Breast epithelium (tissue), 4 donors: ENCODE measurements at places on chromosomes 12 and 14. TPM values are rescaled to one million over a fixed set of nuclear protein-coding genes. Genes with fewer than 3 reads are reported as not detected.

Gene PLEKHD1
- 2.0 TPM for total RNA-seq

Gene INSM2
- not detected for total RNA-seq

Gene ACAD10
- 24.1 TPM for total RNA-seq

Gene AKT1
- 119 TPM for total RNA-seq

Gene BDKRB2
- total RNA-seq = 4.2 TPM

Gene ETNK1
- 67.0 TPM for total RNA-seq

Gene C12orf50
- not detected for total RNA-seq

Gene B4GALNT3
- total RNA-seq = 4.6 TPM

Gene EXOC3L4
- 1.0 TPM for total RNA-seq

Gene SERPINA10
- total RNA-seq = not detected

GRCh38 chr14:101790232-101790631 lies 28.7 kb downstream of the PPP2R5C start:
- no peak for DNase-seq
- H3K36me3 ChIP-seq = no peaks in the 10 kb centered on the region
- no peaks in the 10 kb centered on the region for H3K27me3 ChIP-seq

DNA sequence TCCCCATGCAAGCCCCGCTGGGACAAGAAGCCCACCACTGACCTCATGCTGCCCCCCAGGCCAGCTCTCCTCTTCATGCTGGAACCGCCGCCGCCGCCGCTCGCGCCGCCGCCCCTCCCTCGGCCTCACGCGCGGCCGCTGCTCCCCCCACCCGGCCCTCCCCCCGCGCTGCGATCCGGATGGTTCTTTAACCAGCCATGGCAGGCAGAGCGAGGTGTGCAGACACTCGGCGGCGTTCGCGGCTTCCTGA lies at the start of gene DCAF5:
DCAF5 (minus strand) TSS at position 218 of the 250 bp plus-strand sequence; CDS start at position 77, 141 bp downstream.
- no peaks in the 10 kb centered on the region for H3K4me1 ChIP-seq
- H3K27ac ChIP-seq = peak within 1 kb of the TSS; percentile 94
- H3K27me3 ChIP-seq = no peaks in the 10 kb centered on the region
- H3K4me3 ChIP-seq = peak within 1 kb of the TSS; percentile 91
- peak; percentile 93 for DNase-seq
- H3K36me3 ChIP-seq = no peaks in the 10 kb centered on the region

DNA sequence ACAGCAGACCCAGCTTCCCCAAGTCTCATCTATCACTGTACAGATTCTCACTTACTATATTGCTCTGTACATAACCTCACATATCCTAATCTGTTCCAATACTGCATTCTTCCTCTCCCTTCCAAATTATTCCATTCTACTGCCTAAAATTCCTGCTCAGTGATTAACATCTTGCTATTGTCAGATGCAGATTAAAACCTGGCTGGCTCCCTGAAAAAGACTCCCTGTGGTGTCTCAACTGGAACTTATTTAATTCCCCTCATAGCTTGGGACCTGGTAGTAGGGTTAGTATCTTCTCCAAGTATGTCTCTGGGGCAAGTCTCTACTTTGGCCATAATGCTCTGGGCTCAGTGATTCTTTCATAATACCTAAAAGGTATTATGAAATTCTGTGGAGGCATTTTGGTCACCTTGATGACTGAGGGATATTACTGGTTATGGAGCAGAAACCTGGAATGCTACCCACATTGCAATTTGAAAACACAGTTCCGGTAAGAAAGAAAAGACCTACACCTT lies 55.8 kb downstream of the PAWR start:
- H3K4me3 ChIP-seq = no peak overlapping the region
- no peaks in the 10 kb centered on the region for H3K27me3 ChIP-seq
- H3K27ac ChIP-seq = peak overlapping the region; percentile 49
- no peak for DNase-seq
- no peaks in the 10 kb centered on the region for H3K4me1 ChIP-seq

DNA sequence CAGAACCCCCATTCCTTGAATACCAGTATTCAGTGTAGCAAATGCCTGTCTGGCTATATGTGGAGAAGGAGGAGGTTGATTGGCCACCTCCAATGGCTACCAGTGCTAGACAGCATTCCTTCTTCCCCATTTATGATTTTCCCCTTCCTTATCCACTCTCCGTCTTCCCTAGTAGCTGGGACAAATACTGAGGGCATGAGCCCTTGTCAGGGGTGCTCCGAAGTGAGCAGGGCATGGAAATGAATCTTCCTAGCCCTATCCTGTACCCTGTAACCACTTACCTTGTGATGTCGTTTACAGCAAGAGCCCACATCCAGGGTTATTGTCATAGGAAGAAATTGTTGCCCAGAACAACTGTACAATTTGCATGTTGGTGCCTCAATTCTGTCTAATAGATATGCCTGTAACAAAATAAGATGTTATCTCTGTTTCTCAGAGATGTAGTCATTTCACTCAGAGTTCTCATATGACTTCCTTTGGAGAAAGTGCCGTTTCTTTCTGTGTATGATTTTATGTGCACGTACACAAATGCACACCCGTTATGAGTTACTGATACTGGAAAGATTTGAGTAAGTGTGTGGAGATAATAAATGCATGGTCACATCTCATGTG lies 423.7 kb downstream of the EGLN3 start:
- H3K4me1 ChIP-seq = no peaks in the 10 kb centered on the region
- no peaks in the 10 kb centered on the region for H3K36me3 ChIP-seq
- no peaks in the 10 kb centered on the region for H3K27me3 ChIP-seq
- no peak overlapping the region for H3K27ac ChIP-seq
- no peak for DNase-seq
- no peak overlapping the region for H3K4me3 ChIP-seq

GRCh38 chr14:91250912-91251311 lies 6.4 kb upstream of the GPR68 start:
- H3K4me3 ChIP-seq = no peak overlapping the region
- H3K27me3 ChIP-seq = no peaks in the 10 kb centered on the region
- H3K27ac ChIP-seq = no peak overlapping the region
- peaks cover 4% of the 10 kb centered on the region for H3K4me1 ChIP-seq
- no peak for DNase-seq

DNA sequence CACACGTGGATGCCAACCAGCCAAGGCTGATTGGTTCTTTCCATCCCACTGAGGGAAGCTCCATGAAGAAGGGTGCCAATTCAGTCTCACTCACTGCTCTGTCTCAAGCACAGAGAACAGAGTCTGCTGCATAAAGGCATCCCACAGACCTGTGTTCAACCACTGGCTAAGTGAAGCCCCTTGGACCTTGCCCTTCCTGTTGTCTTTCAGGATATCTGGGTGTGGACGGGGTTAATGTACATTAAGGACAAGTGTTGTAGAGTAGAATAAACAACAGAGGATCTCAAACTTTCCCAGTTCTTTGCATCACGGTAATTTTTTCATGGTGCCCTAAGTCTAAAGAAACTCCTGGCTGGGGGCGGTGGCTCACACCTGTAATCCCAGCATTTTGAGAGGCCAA lies 33.1 kb upstream of the GPATCH2L start:
- no peak overlapping the region for H3K27ac ChIP-seq
- H3K36me3 ChIP-seq = no peaks in the 10 kb centered on the region
- H3K27me3 ChIP-seq = no peaks in the 10 kb centered on the region
- no peak for DNase-seq
- H3K4me1 ChIP-seq = no peaks in the 10 kb centered on the region

DNA sequence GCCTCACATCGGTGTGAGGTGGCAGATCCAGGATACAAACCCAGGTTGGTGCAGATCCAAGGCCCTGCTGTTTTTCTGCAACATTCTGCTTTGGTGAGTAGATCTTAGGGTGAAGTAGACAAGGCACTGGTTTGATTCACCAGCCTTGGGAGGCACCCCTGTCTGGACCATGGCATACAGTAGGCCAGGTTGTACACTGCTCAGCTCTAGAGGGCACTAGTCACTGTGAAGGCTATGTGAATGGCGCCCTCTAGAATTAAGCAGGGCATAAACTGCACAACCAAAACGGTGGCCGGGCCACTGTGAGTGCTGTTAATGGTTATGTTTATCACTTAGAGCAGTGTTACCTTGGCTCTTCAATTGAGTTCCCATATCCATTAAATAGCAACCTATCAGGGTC lies 280.6 kb upstream of the PWP1 start:
- H3K4me3 ChIP-seq = no peak overlapping the region
- H3K36me3 ChIP-seq = no peaks in the 10 kb centered on the region
- no peak for DNase-seq
- H3K4me1 ChIP-seq = no peaks in the 10 kb centered on the region
- no peak overlapping the region for H3K27ac ChIP-seq
- no peaks in the 10 kb centered on the region for H3K27me3 ChIP-seq

DNA sequence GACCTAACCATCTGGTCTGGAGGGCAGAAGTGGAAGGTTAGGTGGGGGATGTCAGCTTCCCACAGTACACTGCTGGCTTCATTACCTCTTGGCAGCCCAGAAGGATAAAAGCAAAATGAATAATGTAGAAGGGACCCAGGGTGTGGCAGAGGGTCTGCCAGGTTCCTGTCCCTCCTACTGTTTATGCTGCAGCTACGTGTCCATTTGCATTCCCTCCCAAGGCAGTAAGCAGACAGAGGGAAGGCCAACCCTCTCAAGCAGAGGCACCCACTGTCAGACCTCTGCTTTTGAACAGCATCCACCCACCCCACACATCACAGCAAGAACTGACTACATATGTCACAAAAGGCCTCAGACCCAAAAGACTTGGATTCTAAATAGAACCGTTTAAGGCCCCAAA lies 19.4 kb downstream of the MAX start:
- H3K27ac ChIP-seq = no peak overlapping the region
- H3K4me1 ChIP-seq = no peaks in the 10 kb centered on the region
- H3K4me3 ChIP-seq = no peak overlapping the region

- no peak overlapping the region for H3K27ac ChIP-seq
- H3K36me3 ChIP-seq = no peaks in the 10 kb centered on the region
- H3K4me3 ChIP-seq = no peak overlapping the region
- no peak for DNase-seq
Observed at GRCh38 chr14:97401714-97402113, 604.5 kb downstream of the VRK1 start.

DNA sequence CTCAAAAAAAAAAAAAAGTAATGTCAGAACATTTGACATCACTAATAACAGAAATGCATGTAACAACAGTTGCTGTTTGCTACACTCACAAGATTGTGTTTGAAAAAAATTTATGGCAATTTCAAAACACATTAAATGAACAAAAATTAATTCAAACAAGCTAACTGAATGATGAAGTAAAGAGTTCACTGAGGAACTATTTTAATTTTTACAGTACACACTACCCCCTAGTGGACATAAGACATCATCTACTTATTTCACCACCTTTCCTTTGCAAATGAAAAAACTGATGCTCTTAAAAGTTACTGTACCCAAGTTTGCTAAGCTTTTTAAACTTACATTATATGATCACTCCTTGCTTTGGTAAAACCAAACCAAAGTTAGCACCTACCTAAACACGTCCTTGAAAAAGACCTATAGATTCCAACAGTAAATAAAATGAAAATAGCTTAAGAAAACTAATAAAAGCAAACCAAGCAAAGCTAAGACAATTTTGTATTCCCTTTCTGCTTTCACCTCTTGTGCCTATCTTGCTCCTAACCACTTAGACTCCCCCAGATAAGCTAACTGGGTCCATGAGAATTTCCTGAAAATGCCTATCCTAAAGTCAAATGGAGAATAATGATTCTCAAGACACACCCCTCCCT lies 22.2 kb downstream of the UBE2N start:
- H3K27me3 ChIP-seq = no peaks in the 10 kb centered on the region
- H3K27ac ChIP-seq = no peak overlapping the region
- no peak overlapping the region for H3K4me3 ChIP-seq
- DNase-seq = no peak

GRCh38 chr14:80554139-80554538 lies 342.8 kb upstream of the DIO2 start:
- no peak for DNase-seq
- no peak overlapping the region for H3K4me3 ChIP-seq
- no peak overlapping the region for H3K27ac ChIP-seq
- peaks cover 3% of the 10 kb centered on the region for H3K36me3 ChIP-seq
- no peaks in the 10 kb centered on the region for H3K27me3 ChIP-seq

- H3K4me1 ChIP-seq = no peaks in the 10 kb centered on the region
- no peak overlapping the region for H3K27ac ChIP-seq
- H3K4me3 ChIP-seq = no peak overlapping the region
- no peak for DNase-seq
- no peaks in the 10 kb centered on the region for H3K36me3 ChIP-seq
- no peaks in the 10 kb centered on the region for H3K27me3 ChIP-seq
Observed at GRCh38 chr12:115830633-115831032, 446.9 kb downstream of the MED13L start.

GRCh38 chr12:107079172-107080011 lies 14.0 kb downstream of the CRY1 start:
- no peak overlapping the region for H3K27ac ChIP-seq
- no peak overlapping the region for H3K4me3 ChIP-seq
- DNase-seq = no peak

- DNase-seq = peak; percentile 29
- H3K27ac ChIP-seq = peak within 1 kb of the TSS; percentile 45
Observed at GRCh38 chr14:59870277-59871165, at the start of gene RTN1. TSS of gene RTN1 (minus strand) at chr14:59870776. CDS start at chr14:59870630, 146 bp downstream.

GRCh38 chr12:119299130-119299529 lies 35.4 kb upstream of the CCDC60 start:
- H3K4me1 ChIP-seq = no peaks in the 10 kb centered on the region
- H3K4me3 ChIP-seq = no peak overlapping the region
- H3K36me3 ChIP-seq = no peaks in the 10 kb centered on the region
- no peak overlapping the region for H3K27ac ChIP-seq
- peaks cover 16% of the 10 kb centered on the region for H3K27me3 ChIP-seq
- no peak for DNase-seq

- no peak overlapping the region for H3K4me3 ChIP-seq
- no peak for DNase-seq
- no peak overlapping the region for H3K27ac ChIP-seq
- no peaks in the 10 kb centered on the region for H3K27me3 ChIP-seq
- H3K36me3 ChIP-seq = peaks cover 14% of the 10 kb centered on the region
Observed at GRCh38 chr14:102943454-102943853, 21.0 kb downstream of the AMN start.

DNA sequence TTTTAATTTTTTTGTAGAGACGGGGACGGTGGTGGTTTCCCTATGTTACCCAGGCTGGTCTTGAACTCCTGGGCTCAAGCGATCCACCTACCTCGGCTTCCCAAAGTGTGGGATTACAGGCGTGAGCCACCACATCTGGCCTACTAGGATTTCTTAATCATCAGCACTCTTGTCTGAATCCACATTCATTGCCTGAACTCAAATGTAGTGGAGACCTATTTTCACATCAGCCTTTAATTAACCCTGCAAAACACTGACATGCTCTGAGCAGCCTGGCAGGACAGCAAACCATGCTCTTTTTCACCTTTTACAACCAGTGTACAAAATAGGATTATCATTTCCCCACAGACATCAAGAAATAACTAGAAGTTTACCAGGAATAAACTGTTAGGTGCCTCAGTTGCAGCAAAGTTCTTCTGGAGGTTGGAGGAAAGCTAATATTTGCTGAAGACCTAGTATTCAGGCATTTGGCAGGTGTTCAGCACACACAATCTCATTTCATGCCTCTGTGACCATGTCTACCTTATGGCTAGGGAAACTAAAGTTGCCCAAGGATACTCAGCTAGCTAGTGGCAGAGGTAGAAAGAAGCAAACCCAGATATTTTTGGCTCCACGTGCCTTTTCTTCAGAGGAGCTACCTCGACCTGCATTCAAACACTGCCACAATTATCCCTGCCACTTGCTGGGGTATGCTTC lies 37.7 kb downstream of the CFL2 start:
- no peaks in the 10 kb centered on the region for H3K27me3 ChIP-seq
- no peak overlapping the region for H3K4me3 ChIP-seq
- no peak for DNase-seq
- no peak overlapping the region for H3K27ac ChIP-seq
